Activated CD4-positive, alpha-beta T cell treated with anti-CD3 and anti-CD28 coated beads, Interleukin-2, amount 50 U/mL, for 1 hour (primary cell): ENCODE measurements at places on chromosomes 13 and 19.

- DNase-seq = no peak
Observed at GRCh38 chr13:36046672-36047071, 84.5 kb downstream of the DCLK1 start.

GRCh38 chr19:31668921-31669320 is 319.7 kb upstream of the TSHZ3 start:
- no peak for DNase-seq

DNA sequence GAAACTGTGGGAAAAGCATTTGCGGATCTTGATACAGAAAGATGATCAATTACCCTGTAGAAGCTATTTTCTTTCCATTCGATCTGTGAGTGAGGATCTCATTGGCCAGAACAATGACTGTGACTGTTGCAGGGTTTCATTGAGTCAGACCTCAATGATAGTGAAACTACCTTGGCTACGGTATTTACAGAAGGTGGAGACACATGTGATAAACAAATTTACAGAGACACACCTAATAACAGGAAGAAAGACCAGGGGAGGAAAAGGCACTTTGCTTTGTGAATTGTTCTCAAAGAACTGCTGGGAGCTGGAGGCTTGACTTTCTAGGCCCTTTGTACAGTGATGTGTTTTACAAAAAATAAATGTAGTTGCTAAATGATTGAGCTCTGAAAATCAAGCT is 19.9 kb upstream of the ARGLU1 start:
- no peak for DNase-seq

DNA sequence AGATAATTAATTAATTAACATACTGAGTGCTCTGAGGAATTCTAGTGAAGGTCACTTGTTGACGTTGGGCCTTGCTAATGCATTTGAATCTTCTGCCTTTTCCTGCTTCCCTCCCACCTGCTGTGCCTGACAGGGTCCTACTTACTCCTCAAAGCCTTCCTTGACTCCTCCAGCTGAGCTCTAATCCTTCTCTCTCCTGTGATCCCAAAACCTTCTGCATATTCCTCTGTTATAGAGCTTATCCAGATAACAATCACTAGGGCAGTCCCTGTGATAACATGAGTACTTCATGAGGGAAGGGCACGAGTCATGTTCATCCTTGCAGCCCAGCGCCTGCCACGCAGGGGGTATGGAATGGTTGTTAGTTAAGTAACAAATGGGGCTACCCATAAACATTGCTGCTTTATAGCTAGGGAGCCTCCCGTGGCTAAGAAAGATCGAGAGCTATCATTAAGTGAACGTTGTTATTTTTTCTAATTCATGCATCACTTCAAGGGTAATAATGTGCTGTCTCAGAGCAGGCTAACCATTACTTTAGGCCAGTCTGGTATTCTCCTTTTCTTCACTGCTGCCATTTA is 19.1 kb upstream of the SPATA13 start:
- DNase-seq = no peak

DNA sequence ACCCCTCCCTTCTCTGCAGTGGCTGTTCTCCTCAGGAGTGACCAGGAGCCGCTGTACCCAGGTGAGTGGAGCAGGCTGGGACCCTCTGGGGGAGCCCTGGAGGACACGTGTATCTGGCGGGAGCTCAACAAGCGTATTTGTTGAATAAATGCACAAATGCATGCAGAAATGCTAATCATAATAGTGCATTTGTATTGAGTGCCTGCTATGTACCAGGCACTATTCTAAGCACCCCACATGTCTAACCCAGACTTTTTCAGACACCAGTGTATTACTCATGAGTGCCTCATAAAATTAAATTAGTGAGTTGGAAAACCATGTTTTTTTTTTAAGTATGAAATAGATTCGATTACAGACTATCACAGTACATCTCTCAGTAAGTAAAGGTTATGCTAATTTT is 7.9 kb downstream of the HPN start:
- no peak for DNase-seq

- no peak for DNase-seq
Observed at GRCh38 chr19:53161123-53161522, 2.3 kb upstream of the ZNF347 start.

GRCh38 chr19:34124828-34125227 is 47.5 kb upstream of the LSM14A start:
- DNase-seq = no peak

GRCh38 chr13:113063091-113063491 is 42.5 kb upstream of the F7 start:
- no peak for DNase-seq

GRCh38 chr13:95535243-95535642 is 17.3 kb upstream of the CLDN10 start:
- no peak for DNase-seq

DNA sequence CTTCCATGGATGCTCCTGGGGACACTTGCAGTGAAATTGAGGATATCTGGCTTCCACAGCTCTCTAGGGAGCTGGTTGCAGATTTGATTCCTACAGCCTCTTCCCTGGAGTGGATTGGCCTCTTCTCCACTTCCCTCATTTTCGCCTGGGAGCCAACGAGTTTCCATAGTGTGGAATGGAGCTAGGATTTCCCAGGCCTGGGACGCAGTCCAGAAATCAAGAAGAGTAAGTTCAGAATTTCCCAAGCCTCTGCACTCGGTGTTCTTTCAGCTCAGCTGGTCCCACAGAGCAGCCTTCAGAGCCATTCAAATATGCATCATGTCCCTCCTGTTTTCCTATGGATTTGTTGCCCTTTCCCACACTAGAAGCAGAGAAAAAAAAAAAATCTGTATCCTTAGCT is 68.2 kb downstream of the RAP2A start:
- no peak for DNase-seq

DNA sequence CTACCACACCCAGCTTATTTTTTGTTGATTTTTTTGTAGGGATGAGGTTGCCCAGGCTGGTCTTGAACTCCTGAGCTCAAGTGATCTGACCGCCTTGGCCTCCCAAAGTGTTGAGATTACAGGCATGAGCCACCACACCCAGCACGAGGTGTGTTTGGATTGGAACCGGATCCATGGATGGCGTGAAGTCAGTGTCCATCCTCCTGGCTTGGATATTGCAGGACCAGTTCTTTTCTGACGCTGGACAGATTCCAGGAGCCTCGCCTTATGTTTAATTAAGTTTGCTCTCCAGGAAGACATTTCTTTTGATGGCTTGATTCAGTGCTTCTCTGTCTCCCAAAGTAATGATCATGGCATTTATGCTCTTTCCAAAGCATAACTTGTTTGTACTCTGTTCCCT is 14.4 kb upstream of the RFXAP start:
- DNase-seq = no peak

GRCh38 chr19:2122251-2122650 is 25.5 kb downstream of the IZUMO4 start:
- no peak for DNase-seq

GRCh38 chr19:1856345-1856697 is 7.1 kb downstream of the KLF16 start:
- no peak for DNase-seq

DNA sequence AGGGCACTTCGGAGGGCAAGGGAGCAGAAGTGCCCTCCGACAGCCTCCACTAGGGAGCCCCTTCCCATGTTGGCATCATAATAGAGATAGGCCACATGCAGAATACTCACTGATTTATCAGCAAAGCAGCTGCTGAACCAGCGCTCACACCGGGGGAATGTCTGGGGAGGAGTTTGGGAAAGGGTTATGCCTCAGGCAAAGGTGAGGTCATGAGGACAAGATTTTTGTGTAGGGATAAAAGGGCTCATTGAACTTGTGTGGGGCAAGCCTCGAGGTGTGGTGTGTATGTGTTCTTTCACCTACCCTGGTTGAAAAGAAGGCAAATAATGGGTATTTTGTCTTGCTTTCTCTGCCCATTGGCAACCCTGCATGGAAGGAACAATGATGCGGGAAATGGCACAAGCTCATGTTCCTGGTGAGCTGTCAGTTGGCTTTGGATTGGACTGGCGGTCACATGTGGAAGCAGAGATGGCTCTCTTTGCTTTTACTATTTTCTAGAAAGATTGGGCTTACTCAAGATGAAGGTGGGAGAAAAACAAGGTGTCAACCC is 39.1 kb upstream of the SLC7A9 start:
- DNase-seq = no peak

GRCh38 chr19:11737964-11738745 is 591 bp downstream of the ZNF823 start:
- DNase-seq = peak; percentile 28

- no peak for DNase-seq
Observed at GRCh38 chr19:17652627-17653026, 35.5 kb downstream of the UNC13A start.

DNA sequence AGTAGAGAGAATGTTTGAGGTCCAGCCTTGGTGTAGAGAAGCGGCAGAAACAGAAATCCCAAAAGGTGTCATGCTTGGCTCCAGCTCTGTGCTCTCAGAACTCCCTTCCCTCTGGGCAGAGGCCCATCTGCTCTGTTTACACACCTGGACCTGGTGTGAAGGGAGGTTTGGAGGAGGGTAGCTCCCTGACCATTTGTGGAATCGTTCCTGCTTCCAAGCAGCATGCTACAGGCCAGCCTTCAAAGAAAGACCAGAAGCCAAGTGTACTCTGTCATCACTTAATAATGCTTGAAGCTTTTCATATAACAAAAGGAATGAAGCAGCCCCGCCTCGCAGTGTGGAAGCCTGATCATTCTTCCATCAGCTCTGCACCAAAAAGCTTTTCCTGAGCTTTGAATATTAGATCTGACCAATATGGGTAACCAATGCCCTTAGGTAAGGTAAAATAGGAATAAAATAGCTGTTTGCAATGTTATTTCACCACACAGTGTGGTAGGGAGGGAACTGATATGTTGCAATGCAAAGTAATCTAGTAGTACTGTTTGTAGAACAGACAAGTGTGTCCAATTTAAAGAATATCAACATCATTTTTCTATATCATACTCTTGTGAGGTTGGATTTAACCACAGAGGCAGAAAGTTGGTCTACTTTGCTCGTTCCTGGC is 63.3 kb downstream of the ZIC5 start:
- no peak for DNase-seq

DNA sequence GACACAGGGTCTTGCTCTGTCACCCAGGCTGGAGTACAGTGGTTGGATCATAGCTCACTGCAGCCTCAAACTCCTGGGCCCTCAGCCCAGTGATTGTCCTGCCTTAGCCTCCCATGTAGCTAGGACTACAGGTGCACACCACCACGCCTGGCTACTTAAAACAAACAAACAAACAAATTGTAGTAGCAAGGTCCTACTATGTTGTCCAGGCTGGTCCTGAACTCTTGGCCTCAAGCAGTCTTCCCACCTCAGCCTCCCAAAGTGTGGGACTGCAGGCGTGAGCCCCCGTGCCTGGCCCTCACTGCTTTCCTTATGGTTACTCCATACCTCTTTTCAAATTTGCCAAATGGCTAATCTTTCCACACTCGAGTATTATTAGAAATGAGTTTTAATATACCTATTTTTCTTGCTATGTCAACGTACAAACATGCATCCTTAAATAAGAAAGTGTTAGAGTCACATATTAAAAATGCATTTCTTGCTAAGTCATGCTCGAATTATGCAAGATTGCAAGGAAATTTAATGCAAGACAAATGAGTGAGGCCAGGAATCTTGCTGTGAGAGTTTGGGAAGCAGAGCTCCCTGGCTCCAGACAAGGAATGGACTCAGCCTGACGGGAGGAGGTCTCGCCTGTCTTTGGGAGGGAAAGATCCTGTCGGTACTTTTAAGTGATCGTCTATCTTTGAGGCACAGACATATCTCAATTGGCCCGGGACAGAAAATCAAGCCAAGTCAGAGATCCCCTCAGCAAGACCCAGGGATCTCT is 39.4 kb downstream of the RFX2 start:
- DNase-seq = no peak

DNA sequence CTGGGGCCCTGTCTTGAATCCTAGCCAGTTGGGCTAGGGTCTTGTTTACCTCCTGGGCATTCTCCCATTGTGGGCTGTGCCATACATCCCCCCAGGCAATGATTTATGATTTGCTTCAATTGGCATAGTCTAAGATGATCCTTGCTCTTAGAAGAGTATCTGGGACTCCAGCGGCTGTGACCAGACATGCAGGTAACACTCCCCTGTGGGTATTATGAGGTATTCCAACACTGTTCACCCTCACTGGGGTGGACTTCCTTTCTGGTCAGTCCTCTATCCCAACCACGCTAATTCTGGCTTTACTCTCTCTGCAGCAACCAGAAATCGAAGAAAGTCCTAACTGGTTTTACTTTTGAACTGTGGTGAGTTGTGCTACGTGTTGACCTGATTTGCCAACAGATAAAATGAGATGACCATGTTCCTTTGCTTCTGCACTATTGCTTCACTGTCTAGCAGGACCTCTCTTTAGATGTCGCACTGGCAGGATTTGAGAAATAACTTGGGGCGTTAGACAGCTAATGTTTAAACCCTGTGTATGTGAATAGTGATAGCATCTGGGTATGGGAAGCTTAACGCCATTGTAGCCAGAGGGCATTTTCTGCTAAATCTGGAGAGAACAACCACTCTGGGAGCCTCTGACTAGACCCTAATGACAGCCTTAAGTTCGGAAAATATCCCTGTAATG is 6.7 kb upstream of the LRCH1 start:
- DNase-seq = no peak

GRCh38 chr13:112984954-112985802 is 16.2 kb downstream of the MCF2L start:
- DNase-seq = no peak

GRCh38 chr19:45976178-45976577 is 2.5 kb upstream of the NOVA2 start:
- DNase-seq = no peak

DNA sequence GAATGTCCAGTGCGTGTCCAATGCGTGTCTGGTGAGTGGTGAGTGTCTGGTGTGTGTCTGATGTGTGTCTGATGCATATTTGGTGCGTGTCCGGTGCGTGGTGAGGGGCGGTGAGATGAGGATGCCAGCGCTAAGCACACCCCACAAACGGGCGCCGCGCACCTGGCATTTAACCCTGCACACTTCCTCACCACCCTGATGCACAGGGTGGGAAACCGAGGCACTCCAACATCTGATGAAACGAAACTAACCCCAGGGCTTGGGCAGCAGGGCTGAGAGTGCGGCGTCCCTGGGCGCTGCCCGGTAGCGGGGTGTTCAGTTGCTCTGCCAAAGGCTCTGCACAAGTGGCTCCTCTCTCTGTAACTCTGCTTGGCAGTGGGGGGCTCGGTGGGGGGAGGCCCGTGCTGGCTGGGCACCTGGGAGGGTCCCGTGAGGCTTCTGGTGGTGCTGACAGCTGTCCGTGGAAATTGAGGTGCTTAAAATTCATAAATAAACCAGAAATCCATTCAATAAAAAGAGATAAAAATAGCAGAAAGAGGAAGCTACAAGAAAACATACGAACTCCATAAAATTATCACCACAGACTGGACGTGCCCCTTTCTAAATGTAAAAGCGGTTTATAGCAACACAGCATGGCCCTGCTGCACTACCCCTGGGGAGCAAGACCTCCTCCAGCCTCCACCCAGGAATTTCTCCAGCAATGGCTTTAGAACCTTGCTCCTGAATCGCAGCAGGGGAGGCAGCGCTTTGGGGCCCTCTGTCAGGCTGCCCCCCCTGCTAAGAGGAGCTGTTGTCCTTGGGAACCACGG is 76.0 kb downstream of the RASA3 start:
- no peak for DNase-seq

- no peak for DNase-seq
Observed at GRCh38 chr13:33090755-33091414, 74.7 kb downstream of the KL start.
